Fibroblast of villous mesenchyme (primary cell): ENCODE measurements at places on chromosomes 4 and X. TPM values are rescaled to one million over a fixed set of nuclear protein-coding genes. Genes with fewer than 3 reads are reported as not detected.
A peak's percentile ranks its signal among the peaks of the same experiment; 100 is the strongest.

DNA sequence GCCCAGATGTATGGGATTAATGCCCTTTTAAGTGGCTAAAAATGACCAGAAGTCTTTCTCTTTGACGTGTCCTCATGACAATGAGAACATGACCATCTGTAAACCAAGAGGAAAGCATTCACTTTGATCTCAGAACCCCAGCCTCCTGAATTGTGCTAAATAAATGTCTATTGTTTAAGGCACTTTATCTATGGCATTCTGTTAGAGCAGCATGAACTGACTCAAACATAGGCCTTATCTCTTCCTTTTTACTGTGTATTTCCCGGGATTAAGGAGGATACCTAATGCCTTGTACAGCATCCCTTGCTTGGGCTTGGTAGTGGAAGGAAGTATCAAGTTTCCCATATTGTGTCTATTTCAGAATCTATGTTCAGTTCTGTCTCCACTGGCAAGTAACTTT is 47.2 kb upstream of the HS3ST1 start:
- DNase-seq = no peak

- peak; percentile 75 for DNase-seq
These were observed 45.9 kb downstream of the HMGB2 start for GRCh38 chr4:173288296-173288695.

- no peak for DNase-seq
These were observed 180.1 kb upstream of the SPRY1 start for GRCh38 chr4:123216543-123216942.

DNA sequence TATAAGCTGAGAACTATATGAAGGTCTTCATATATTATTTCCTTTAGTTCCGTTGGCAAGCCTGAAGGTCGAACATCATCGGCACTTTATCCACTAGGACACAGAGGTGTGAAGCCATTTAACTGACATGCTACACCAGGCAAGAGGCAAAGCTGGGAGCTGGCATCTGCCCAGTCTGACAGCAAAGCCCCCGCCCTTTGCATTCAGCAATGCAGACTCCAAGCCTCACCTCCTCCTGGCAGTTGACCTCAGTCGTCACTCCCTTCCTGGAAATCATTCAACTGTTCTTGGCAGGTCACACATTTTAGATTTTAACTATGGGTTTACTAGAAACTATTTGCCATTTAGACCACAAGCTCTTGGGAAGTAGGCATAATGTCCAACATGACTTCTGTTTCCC is 135.8 kb upstream of the FRG1 start:
- no peak for DNase-seq

CCKAR gene
- total RNA-seq = 0.43 TPM in 1 of 2 replicates, not detected in the other

MBNL3 gene
- total RNA-seq = 3.9 and 4.3 TPM in 2 replicates

PRSS12 gene
- 11.7 and 19.3 TPM in 2 replicates for total RNA-seq
